H4 (cell line): ENCODE measurements at places on chromosomes 2 and 18.
A peak's percentile ranks its signal among the peaks of the same experiment; 100 is the strongest.

DNA sequence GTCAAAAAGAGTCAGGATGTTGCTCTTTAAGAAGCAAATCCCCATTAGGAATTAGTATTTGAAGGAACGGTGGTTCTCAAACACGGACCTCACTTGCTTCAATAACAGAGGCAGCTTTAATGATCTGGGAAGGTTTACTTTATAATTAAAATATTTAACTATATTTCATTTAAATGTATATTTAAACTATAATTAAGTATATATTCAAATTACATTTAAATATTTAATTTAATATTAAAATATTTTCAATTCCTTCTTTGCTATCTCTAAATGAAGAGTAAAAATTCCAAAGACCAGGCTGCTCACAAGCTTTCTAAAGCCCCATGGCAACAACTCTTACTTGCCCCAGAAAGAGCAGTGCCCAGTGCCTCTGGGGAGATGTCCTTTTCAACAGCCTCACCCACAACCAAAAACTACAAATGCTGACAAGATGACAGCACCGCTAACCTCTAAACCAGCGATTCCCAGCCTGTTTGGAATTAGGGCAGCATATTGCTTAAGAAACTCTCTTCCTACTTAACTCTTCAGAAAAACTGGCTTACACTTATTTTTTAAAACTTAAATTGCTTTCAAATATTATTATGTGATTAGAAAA, 62.9 kb upstream of the POU3F3 start:
- DNase-seq = no peak

GRCh38 chr2:207515671-207516070, 14.1 kb upstream of the CREB1 start:
- no peak for DNase-seq

GRCh38 chr2:186862869-186863709, 14.1 kb upstream of the ZSWIM2 start:
- peak; percentile 21 for DNase-seq

DNA sequence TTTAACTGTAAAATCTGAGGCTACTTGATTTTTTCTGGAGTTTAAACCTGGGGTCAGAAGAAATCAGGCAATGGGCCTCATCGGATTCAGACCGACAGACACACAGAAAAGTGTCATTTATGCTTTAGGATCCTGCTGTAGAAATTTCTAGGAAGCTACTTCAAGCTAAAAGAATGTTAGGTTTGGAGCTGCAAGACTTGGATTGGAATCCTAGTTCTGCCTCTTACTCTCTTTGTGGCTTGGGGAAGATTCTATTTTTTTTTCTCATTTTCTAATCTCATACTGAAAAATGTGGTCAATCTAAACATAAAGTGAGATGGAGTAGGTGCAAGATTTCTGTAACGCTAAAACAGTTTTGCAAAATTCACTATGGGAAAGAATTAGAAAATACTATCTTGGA, 48.8 kb upstream of the KCNE4 start:
- no peak for DNase-seq

GRCh38 chr2:11056614-11057013, 98.7 kb upstream of the SLC66A3 start:
- DNase-seq = peak; percentile 88

DNA sequence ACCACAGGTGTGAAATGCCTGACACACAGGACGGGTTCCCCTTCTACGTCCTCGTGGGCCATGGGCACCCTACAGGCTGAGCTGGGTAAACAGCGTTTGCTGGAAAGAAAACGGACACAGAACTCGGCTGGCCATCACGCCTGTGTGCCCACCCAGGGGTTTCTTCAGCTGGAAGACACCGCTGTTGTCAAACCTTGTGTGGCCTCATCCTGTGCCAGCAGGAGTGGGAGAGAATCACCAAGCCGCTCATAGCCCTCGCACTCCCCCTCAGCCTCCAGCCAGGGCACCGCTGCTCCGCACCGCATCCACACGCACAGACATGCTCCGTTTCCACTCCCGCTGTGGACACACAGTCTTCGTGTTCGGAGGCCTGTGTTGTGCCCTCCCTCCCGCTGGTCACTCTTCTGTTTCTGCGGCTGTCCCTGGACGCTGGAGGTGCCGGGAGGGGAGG, 161.4 kb downstream of the PXDN start:
- no peak for DNase-seq

- no peak for DNase-seq
Observed at GRCh38 chr2:55239656-55240222, 7.3 kb downstream of the RPS27A start.

GRCh38 chr2:236856848-236857235, 228.8 kb upstream of the COPS8 start:
- no peak for DNase-seq

DNA sequence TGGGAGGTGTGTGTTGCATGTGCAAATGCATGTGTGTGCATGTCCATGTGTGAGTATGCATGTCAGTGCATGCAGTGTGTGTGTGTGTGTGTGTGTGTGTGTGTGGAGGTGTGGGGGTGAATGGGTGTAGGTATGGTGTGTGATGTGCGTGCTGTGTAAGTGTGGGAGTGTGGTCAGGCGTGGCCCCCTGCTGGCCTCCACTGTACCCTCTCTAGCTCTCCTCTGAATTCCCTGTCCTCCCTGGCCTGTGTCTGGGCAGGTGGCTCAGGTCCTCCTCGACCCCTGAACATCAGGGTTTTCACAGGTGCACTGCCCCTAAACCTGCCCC, 230.2 kb downstream of the CELF4 start:
- peak; percentile 47 for DNase-seq

DNA sequence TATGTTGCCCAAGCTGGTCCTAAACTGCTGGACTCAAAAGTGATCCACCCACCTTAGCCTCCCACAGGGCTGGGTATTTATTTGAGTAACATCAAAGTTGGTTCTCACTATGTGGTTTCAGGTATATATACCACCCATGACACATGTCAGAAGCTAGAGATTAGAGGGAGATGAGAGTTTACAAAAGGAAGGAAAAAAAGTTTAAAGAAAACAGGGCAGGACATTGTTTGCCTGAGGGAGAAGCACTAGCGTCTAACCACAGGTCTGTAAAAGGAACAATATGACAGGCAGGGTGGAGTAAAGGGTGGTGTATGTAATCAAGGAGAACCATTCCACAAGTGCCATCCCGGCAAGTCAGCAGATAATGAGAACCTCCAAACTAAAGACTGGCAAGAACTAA, 8.5 kb downstream of the CEP76 start:
- no peak for DNase-seq

GRCh38 chr2:134460583-134460998, 206.7 kb downstream of the MGAT5 start:
- peak; percentile 44 for DNase-seq

GRCh38 chr2:219352448-219353023, 20.0 kb upstream of the RESP18 start:
- DNase-seq = peak; percentile 54

- no peak for DNase-seq
Observed at GRCh38 chr2:86243950-86244733, 44.9 kb downstream of the MRPL35 start.

GRCh38 chr2:9768388-9768787, 74.9 kb upstream of the TAF1B start:
- DNase-seq = no peak

- no peak for DNase-seq
Observed at GRCh38 chr2:104914509-104914908, 60.6 kb downstream of the POU3F3 start.

GRCh38 chr2:106969777-106970176, 83.8 kb upstream of the ST6GAL2 start:
- DNase-seq = no peak

- no peak for DNase-seq
Observed at GRCh38 chr2:31666878-31667277, 86.1 kb upstream of the SRD5A2 start.

DNA sequence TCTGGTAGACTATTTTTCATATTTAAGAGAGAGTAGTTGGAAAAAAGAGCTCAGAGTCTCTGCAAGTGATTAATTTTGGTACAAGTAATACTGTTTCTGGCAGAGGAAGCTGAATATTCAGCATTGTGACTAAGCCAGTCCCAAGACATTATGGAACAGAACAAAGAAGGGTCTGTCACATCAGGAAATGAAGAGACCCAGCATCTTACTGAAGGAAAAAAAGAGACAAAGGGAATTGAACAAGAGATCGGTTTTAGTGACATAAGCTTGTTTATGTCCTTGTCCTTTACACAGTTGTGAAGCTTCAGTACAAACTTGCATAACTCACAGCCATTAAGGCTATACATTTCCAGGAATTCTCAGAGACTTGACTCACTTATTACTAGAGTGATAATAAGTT, 568.5 kb upstream of the SLC8A1 start:
- DNase-seq = no peak

DNA sequence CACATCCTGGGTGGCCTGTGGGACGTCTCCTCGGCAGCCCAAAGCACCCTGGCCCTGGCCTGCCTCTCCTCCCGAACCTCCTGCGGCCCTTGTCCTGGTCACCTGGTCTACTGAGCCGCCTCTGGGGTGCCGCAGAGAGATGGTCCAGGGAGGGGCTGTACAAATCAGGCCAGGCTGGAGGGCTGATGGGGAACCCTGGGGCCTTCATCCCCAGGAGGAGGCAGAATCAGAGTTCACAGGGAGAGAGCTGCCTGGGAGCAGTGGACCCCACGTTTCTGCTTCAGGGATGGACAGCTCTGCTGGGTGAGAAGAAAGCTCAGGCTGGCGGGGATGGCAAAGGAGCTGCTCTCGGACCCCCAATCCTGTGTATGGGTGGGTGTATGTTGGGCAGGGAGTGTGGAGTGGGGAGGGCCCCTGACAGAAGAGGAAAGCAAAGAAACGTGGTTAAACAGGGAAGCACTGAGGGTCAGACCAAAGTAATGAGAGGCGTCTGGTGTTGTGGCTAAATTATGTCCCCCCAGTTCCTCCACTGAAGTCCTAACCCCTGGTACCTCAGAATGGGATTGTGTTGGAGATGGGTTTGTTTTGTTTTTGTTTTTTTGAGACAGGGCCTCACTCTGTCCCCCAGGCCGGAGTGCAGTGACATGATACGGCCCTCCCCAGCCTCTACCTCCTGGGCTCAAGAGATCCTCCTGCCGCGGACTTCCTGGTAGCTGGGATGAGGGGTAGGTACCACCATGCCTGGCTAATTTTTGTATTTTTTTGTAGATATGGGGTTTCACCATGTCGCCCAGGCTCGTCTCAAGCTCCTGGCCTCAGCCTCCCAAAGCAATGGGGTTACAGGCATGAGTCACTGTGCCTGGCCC, 73.4 kb upstream of the SMAD7 start:
- DNase-seq = no peak

DNA sequence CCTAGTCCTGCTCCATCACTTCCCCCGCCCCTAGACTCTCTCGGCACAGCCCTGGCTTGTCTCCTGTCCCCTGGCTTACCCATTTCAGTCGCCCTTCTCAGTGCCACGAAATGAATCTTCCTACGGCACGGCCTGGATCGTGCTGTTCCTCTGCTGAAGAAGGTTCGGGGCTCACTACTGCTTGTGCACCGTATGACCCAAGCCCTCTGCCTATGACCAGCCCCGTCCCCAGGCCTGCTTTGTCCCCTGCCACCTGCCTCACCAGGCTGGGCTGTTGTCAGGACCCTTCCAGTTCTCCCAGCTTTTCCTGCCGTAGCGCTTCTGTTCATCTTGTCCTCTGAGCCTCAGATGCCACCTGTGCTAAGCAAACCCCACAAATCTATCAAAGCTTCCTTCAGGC, 13.9 kb downstream of the CHMP1B start:
- DNase-seq = no peak

DNA sequence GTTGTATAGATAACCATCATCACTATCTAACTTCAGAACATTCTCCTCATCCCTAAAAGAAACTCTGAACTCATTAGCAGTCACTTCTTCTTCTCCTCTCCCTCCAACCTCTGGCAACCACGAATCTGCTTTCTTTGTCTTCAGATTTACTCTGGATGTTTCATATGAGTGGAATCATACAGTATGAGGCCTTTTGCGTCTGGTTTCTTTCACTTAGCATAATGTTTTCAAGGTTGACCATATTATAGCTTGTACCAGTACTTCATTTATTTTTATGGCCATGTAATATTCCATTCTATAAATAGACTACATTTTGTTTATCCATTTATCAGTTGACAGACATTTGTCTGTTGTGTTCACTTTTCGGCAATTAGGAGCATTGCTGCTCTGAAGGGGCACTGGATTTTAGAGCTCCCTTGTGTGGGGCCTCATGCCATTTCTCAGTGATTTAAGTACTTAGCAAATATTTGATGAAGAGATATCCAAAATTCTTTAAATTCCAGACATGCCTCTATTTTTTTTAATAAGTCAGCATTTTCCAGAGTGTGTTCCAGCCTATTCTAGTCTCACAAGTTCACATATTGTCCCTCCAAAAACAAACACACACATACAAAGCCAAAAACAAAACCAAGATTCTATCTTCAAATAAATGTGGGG, 22.5 kb upstream of the MAP3K20 start:
- no peak for DNase-seq

- DNase-seq = no peak
Observed at GRCh38 chr18:47990981-47991380, 60.5 kb upstream of the SMAD2 start.

- no peak for DNase-seq
Observed at GRCh38 chr2:239190921-239191885, 209.6 kb downstream of the HDAC4 start.

DNA sequence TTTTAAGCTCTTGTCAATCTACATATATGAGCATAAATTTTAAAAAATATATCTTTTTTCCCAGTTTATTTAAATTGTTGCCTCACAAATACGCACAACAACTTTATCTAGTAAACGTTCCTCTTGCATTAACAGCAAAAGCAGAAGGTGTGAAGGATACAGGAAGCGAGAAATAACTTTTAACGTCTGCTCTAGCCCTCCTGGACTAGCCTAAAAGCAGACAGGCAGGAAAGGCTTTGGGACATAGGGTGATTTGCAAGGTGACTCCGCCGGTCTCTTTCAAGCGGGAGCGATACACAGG, 434 bp upstream of the DUSP19 start:
- no peak for DNase-seq

- DNase-seq = no peak
Observed at GRCh38 chr18:48293954-48294898, 115.0 kb downstream of the ZBTB7C start.

DNA sequence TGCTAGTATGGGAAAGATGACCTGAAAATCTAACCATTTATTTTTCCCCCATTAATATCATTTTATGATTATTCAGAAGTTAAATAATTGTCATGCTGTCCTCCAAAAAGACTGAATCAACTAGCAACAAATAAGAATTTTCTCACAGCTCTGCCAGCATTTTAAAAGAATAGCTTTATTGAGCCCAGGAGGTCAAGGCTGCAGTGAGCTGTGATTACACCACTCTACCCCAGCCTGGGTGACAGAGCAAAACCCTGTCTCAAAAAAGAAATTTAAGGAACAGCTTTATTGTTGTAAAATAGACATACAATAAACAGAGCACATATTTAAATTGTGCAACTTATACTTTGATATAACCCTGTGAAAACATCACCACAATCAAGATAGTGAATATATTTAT, 24.8 kb upstream of the IL1A start:
- DNase-seq = no peak

DNA sequence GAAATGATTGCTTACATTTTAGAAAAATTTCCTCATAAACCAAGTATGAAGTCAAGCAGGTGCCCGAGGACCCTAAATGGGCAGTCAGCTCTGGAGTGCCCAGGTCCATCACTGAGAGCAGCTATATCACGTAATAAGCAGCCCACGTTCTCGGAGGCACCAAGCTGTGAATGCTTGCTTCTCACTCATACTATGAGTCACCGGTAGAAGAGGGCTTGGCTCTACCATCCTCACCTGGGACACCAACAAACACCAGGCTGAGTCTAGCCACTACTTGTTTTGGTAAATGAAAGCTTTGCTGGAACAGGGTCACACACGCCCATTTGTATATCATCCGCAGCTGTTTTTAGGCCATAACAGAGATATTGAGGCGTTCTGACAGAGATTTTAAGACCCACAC, 207.5 kb downstream of the SEPTIN10 start:
- no peak for DNase-seq
